ENCODE measurements at places on chromosomes 5 and 9.

GRCh38 chr5:79111387-79111959 is at the start of gene BHMT:
Gene BHMT, plus strand, starts transcription at chr5:79111809. Its CDS starts 77 bp downstream, at chr5:79111886.
- no peak for DNase-seq

GRCh38 chr9:107615321-107615720 is 125.8 kb upstream of the KLF4 start:
- no peak for DNase-seq

GRCh38 chr9:7788772-7789171 is 10.8 kb downstream of the DMAC1 start:
- no peak for DNase-seq

DNA sequence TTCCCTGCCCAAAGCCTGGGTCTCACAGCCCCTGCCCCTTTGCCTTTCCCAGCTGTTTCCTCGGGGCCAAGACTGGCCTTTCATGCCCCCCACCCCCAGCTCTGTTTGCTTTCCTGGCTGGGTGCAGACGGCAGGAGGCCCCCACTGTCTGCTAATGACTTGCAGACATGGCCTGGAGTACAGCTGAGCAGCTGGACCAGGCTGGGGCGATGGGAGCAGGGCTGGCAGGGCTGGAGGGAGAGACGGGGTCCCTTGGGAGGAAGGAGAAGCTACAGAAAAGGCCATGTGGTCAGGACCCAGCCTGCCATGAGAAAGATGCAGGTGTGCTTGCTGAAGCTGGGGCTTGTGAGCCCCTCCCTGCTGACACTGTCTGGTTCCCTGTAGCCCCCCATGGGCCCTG is 28.3 kb upstream of the GFPT2 start:
- no peak for DNase-seq

- no peak for DNase-seq
These were observed 163.5 kb upstream of the EGFLAM start for GRCh38 chr5:38094889-38095288.

DNA sequence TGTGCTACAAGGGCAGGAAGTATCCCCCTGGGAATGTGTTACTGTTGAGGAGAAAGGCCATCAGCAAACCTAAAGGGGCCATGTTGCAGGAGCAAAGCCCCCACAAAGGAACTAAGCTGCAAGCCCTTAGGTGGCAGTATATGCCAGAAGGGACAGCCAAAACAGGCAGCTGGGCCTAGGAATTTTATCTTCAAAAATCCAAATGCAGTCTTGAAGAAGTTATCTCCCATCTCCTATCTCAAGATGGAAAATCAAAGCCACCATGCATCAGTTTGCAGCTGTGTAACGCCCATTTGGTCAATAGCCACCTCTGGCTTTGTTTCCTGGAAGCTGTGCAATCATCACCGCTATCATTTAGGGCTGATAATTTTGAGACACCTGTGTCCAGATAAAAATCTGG is 400.3 kb downstream of the ARHGEF28 start:
- DNase-seq: no peak

DNA sequence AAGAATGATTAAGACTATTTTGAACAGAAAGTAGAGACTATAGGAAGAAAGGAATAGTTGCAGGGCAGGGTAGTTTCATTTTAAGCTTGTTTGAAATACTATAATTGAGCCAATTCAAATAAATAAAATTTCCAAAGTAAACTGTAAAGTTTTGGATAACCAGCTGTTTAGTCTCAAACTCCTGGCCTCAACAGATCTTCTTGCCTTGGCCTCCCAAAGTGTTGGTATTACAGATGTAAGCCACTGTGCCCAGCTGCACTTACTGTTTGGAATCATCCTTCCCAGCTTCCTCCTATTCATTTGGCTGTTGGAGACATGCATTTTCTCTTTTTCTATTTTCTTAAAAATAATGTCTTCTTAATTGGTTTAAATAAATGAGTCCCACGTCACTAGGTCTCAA is 231.0 kb downstream of the NNT start:
- DNase-seq: no peak

DNA sequence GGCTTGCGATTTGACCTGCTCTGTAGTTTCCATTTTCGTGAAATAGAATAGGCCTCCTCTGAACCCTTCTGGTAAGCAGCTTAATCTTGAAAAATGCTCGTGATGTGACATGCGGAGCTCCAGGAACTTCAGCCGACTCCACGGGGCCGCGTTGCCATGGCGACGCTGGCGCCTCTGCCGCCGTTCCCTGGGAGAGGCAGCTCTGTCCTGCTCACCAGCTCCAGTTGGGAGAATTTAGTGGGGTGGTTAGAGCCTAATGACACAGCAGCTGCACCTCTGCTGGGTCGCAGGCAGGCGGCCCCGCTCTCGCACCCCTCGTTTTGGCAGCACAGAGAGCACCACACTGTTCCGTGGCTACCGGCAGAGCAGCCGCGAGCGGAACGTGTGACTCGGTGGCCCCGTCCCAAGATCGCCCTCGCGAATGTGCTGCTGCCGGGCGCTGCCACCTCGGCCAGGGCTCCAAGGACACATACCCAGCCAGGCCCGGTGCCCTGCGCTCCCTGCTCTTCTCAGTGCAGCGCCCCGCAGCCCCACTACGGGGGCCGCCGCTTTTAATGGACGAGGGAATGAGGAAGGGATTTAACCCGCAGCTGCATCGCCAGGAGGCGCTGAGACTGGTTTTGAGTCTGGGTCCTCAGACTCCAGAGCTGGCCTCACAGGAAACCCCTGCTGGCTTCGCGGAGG is 131.2 kb upstream of the LMX1B start:
- DNase-seq: no peak

DNA sequence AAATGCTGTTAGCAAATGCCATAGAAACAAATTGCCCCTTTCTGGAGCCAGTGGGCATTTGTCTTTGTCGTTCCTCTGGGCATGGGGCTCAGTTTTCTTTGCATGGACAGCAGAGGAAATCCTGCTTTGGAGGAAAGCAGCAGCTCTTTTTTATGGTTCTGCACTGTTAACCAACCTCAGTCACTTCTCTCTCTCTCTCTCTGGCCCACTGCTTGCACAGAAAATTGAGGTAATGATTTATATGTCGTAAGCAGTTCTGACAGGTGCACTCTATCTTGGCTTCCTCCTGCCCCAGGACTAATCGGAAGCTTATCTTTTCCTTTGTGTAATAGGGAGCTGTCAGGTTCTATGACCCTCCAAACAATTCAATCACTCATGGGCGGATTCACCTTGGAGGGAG is 159.6 kb upstream of the GPR151 start:
- no peak for DNase-seq

DNA sequence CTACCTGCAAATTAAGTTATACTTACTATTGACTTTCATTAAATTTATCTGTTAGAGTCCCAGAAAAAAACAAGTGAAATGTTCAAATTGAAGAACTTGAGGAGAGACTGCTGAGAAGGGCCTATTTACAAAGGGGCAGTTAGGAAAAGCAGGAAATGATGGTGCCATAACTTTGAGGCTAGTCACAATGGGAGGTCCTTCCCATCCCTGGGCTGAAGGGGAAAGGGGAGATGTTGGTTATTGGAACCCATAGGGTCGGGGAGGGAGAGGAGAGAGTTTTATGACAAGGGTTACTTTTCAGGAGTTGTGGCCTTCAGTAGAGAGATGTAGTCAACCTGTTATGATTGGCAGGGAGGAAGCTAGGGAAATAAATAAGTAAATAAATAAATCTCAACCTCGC is 169.1 kb downstream of the DMRT2 start:
- no peak for DNase-seq

- DNase-seq: no peak
These were observed 87.0 kb downstream of the RGS7BP start for GRCh38 chr5:64592730-64593341.

DNA sequence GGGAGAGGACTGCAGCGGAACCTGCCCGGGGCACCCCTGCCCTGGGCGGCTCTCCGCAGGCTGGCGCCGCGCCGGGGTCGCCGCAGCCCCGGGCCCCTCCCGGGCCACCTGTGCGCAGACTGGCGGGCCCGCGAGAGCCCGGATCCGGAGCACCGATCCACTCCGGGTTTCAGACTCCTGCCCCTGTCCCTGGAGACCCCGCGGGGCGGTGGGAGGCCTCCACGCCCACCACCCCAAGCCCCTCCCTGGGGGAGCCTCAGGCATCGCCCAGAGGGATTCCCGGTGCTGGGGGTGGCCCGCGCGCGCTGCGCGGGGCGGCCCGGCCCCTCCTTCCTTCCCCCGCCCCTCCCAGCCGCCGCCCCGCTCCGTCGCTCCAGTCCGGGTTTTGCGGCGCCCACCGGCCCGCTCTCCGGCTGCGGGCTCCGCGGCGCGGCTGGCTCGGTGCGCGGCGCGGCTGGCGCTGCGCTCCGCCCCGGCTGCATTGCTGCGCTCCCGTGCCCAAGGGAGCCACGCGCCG is at the start of gene UNC5A:
Gene UNC5A (plus strand): TSS at position 479 of the 517 bp plus-strand sequence. CDS start 192 bp downstream, outside the sequence.
- DNase-seq: peak; percentile 47

DNA sequence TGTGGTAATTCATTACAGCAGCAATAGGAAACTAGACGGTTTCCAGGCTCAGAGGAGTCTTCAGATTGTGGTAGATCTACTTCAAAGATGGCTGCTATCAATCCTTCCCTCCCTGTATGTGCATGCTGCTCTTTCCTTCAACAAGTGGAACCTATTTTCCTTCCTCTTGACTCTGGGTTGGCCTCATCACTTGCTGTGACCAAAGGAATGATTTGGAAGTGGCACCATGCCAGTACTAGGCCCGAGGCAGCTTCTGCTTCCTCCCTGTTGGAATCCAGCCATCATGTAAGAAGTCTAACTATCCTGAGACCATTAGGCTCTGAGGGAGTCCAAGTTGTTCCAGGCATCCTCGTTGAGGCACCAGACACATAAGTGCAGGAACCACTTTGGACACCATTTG is 46.5 kb upstream of the MCTP1 start:
- DNase-seq: no peak

DNA sequence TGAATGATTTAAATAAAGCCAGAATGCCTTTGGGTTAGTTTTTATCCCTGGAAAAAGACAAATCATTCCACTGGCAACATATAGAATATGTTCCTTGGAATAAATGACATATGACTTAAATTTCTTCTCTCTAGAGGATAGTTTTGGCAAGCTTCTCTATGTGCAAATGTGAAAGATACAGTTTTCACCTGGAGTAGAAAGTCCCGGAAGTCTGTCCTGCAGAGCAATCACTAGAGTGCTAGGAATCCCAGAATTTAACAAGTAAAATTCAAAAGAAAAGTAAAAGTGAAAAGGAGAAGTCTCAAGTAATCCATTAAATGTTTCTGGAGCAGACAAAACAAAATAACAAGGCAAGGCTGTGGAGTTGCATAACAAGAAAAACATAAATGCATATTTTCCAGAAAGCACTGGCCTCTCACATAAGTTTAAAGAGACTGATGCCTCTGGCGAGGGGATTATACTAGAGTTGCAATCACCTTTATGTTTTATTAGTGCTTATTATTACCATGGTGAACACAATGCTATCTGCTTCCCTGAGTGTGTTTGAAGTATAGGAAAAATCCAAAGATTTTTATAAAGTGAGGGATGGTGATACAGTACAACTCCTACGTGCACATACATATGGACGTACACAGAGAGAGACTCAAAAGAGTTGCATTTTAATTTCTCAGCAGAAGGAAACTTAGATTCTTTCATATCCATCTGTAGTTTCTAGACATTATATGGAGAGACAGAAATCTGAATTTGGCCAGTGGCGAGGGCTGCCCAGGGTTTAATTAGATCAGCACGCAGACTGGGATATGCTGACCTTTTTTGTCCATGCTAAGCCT is 188.3 kb upstream of the ANKRD55 start:
- no peak for DNase-seq
